NCI-H1105 (cell line): ENCODE measurements at places on chromosomes 5 and 9.

- DNase-seq, result no peak
These were observed 21.0 kb upstream of the GSN start for GRCh38 chr9:121246821-121247561.

DNA sequence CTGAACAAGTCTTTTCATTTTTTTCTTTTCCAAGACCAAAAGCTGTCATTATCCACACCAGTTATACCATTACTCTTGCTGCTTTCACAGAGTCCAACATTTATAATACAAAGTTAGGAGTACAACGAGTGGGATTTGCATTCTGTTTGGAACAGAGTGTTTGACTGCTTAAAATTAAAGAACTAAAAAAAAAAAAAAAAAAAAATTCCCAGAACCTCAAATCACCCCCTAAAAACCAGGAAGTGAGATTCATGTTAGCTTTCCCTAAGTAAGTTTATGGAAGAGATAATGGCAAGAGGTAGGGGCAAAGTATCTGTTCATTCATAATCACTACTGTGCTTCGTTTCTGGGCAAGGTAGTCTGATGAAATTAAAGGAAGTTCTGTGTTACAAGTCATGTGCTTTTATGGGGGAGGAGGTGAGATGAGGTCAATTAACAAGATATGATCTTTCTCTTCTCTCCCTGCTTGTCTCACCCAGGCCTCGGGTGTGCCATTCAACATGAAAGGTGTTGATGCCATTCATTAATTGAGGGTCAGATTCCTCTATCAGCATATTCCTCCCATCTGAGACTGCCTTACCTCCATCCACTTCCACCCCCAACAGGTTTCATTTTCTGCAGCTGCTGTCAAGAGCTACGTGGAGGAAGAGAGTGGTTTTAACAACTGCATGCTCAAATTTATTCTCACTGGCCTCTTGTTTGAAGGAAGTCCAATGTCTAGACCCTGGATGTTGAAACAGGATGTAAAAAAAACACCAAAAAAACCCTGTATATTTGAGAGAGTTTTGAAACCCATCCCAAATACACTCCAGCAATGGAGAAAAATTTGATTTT, 58.1 kb downstream of the MARCHF3 start:
- DNase-seq, result no peak

DNA sequence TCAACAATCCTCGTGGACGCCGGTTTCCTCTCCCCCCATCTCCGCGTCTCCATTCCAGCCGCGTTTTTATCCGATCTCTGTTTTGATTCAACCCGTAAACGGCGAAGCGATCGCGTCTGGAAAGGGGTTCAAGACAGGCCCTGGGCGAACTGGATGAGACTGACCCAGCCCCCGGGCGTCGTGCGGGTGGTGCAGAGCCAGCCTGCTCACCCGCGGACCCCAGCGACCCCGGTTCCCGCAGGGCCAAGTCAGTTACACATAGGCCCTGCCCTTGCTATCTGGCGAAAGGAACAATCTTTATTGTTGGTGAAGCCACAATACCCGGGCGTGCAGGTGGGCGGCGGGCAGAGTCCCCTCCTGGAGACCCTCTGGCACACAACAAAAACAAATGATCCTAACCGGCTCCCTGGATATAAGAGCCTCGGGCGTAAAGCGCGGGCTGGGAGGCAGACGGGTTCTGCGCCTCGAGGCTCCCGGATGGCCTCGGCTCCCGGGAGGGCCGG, 1.8 kb downstream of the TLX3 start:
- DNase-seq, result no peak

DNA sequence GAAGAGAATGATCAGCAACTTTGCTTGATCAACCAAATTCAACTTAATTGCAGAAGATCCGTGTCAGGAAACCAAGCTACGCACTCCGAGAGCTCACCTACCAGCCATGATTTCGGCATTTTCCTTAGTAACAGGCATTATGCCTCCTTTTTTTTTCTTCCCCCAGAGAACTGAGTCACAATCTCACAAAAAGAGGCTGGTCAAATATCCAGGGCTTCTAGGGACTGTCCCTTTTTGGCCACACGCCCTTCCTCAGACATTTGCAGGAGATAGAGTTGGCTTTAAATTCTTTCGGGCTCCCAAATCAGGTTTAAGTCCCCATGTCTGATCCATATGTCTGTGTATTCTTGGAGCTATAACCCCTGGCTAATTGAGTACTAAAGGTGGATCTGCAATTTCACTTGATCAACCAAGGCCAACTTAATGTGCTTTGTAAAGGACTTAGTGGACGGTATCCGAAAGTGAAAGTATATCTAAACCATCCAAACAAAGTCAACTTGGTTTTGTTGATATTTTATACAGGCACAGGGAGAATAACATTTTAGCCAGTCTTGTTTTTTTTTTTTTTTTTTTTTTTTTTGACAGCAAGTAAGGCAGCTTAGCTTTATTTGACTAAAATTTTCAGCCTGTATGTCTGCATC, 100.8 kb upstream of the TBCA start:
- no peak for DNase-seq

DNA sequence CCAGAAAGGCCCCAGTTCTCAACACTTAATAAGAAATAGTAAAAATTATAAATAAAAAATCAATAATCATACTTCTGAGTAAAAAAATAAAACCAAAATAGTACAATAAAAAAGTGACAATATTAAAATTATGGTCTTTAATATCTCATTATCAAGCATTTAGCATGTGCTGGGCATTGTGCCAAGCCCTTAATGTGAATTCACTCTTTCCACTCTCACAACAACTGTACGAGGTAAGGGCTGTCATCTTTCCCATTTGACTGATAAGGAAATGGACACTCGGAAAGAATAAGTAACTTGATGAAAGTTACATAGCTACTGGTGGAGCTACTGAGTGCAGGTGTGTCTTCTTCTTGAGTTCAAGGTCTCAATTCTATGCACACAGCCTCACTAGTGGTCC, 43.6 kb downstream of the SEC61B start:
- DNase-seq, result peak; percentile 7

DNA sequence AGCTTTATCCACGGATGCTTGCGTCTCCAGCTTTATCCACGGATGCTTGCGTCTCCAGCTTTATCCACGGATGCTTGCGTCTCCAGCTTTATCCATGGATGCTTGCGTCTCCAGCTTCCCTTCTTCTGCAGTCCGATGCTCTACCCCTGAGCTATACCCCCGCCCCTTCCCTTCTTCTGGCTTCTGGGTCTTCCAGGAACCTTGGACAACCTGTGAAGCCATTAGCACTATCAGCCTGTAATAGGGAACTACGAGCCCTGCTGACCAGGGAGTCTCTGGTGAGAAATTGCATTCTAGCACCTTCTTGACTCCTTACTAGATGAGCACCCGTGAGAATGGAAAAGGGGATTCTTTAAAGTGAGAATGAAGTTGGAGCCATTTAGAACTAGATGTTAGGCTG, 39.1 kb upstream of the SH3PXD2B start:
- DNase-seq, result no peak

GRCh38 chr5:156479849-156480248, 152.9 kb downstream of the SGCD start:
- no peak for DNase-seq

DNA sequence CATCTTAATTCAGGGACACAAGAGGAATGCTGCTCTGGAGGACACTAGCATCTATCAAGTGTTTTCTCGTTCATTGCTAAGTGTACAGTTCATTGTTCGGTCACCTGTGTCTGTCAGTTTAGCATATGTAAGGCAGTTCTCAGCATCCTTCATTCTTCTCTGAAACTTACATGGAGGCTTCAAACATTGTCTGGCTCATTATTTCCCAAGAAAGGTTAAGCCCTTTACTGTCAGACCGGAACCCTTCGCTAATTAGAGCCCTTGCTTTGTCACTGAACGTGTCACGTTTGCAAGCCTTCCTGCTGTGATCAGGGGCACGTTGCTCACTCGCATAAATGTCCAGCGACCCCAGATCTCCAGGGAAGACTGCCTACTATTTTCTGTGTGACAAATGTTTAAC, 62.3 kb upstream of the RIOK2 start:
- no peak for DNase-seq

GRCh38 chr5:41193456-41194205, 19.7 kb downstream of the C6 start:
- DNase-seq, result no peak

- no peak for DNase-seq
These were observed 40.0 kb downstream of the CPLANE1 start for GRCh38 chr5:37208883-37209797.

DNA sequence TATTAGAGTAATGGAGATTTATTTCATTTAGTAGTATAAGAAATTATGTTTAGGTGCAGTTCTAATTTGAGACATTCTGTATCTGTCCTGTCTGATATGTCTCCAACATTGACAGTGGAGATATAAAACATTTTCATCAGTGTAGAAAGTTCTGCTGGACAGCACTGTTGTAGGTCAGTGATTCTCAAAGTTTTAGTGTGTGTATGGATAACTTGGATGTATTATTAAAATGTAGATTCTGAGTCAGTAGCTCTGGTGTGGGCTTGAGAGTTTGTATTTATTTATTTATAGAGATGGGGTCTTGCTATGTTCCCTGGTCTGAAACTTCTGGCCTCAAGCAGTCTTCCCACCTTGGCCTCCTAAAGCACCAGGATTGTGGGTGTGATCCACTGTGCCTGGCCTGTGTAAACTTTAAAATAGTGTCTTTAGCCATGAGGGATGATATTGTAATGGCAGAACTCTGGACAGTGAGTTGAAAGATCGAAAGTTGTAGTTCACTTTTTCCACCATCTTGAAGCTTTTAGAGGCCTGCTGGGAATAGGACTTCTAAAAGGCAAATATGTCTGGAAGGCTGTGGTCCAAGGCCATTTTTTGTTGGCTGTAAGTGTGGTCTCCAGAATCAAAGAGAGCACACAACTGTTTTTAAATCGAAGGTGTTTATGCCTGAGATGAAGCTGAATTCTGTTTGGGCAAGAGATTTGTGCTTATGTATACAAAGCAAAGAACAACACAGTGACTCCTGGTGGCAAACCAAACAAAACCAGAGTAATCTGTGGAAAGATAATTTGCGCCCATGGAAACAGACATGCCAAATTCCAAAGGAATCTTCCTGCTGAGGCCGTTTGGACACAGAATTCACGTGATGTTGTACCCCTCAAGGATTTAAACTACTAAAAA, 12.4 kb downstream of the UBAP1 start:
- DNase-seq, result no peak

DNA sequence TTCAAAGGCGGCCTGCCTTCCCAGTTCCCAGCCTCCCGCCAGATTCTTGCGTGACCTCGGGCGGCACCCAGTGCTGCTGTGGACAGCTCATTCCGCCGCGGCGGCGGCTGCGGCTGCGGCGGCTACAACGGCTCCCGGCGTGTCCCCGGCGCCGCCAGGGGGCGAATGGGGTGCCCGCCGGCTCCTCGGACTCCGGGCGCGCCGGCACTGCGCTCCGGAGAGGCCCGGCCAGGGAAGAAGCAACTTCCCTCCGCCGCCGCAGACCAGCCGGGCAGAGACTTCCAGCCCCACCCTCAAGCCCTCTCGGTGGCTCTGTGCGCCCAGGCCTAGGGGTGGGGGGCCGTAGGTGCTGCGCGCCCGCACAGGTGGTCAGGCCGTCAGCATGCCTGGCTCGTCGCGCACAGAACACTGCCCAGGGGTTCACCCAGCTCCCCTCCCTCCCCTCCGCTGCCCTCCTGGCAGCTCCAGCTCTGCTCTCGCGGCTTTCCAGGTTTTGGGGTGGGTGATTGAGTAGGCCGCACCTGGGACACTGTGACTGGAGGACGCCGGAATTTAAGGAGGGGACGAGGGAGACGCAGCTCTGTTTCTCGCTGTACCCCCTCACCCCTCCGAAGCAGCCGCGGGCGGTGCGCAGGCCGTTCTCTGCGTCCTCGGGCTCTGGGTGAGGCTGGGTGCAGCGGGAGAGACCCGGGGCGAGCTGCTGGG, 20.2 kb downstream of the IGIP start:
- DNase-seq, result no peak

DNA sequence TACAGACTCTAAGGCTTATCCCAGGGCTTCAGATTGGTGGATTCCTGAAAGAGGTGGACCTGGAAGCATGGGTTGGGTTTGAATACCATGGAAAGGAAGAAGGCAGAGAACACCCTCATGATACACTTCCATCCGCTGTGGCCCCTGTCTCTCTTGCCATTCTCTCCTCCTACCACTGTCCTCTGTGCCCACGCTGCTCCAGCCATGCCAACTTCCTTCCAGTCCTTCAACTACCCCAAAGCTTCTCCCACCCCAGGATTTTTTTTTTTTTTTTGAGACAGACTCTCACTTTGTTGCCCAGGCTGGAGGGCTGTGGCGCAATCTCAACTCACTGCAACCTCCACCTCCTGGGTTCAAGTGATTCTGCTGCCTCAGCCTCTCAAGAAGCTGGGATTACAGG, 1.7 kb upstream of the SPARC start:
- DNase-seq, result no peak

DNA sequence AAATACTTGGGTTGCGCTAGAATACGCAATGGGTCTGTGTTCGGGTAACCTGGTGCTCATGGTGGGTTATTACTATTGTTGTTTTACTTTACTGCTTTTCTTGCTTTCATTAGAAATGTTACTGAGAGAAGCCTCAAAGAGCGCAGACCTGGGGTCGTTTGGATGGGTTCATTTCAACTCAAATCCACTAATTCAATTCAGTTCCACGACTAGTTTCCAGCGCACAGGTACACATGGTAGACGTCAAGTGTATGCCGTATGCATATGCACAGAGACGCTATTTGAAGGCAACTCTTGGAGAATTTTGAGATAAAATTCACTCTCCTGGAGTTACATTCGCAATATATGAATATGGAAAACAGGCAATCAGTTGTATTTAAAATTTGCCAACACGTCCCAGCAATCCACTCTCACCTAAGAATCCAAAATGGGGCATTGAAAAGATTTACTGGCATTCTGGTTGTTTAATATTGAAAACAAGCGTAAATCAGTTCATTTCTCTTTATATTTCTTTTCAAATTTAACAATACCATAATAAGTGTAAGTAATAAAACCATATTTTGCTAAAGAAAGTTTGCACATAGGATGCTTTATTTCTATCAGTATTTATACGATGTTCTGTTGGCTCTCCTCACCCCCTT, 4.4 kb upstream of the PAX5 start:
- no peak for DNase-seq

DNA sequence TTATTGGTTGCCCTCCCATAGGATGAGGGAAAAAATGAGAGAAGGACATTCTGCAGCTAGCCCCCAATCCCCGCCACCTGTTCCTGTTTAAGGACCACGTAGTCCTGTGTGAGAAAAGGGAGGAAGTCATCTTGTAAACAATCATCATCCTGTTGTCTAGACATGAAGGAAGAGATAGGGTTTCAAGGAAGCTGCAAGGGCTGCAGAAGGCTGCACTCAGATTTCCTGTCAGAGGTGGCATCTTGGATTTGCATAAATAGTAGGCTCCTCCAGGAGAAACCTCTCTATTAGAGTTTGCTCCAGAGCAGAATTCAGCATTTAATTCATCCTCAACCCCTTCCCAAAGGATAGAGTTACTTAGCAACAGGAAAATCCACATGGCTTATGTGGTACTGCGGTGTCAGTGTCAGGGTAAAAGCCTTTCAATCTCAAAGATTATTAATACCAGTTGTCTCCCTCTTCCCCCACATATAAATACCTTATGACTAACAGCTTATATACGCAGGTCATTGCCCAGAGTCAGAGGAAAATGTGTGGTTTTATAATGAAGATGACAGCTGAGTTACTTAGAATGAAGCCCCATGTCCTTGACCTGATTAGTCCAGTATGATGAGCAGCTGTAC, 4.6 kb upstream of the DNAJC18 start:
- DNase-seq, result no peak

- DNase-seq, result no peak
These were observed 475.3 kb upstream of the TRPC7 start for GRCh38 chr5:136840601-136841000.

- no peak for DNase-seq
These were observed 157.0 kb upstream of the RAI14 start for GRCh38 chr5:34499001-34499734.
